ENCODE measurements at places on chromosomes 16 and 17.
A peak's percentile ranks its signal among the peaks of the same experiment; 100 is the strongest.

DNA sequence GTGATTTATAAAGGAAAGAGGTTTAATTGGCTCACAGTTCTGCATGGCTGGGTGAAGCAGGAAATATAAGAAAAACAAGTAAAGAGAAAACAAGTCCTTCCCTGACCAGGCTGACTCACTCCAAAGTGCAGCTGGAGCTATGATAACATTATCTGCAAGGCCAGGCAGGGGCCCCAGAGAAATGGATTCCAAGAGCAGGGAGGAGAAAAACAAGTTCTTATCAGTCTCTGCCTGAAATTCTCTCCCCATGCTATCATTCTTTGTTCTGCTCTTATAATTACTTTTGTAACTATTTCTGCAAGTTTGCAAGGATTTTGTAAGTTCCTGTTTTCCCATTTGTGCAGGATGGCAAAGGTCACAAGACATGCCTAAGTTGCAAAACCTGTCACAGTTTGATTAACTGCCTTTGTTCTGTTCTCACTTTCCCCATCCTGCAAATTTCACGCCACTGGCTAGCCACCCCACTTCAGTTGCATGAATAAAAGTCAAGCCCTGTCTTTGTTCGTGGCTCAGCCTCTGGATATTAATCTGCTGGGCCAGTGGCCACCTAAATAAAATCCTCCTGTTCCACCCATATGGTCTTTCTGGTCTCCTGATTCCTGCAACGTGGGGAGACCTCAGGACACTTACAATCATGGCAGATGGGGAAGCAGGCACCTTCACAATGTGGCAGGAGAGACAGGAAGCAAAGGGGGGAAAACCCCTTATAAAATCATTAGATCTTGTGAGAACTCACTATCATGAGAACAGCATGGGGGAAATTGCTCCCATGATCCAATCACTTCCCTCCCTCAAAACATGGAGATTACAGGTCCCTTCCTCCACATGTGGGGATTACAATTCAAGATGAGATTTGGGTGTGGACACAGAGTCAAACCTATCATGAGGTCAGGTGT lies 13.1 kb downstream of the ABCA9 start:
- DNase-seq = no peak

GRCh38 chr16:79601092-79601930 lies 774 bp upstream of the MAF start:
- peak; percentile 5 for DNase-seq

- no peak for DNase-seq
Observed at GRCh38 chr17:5097101-5097834, 14.4 kb downstream of the ZNF232 start.

- DNase-seq = no peak
Observed at GRCh38 chr17:63096426-63096825, 130.4 kb downstream of the TANC2 start.

- DNase-seq = no peak
Observed at GRCh38 chr17:18946536-18946935, 5.4 kb upstream of the SLC5A10 start.

DNA sequence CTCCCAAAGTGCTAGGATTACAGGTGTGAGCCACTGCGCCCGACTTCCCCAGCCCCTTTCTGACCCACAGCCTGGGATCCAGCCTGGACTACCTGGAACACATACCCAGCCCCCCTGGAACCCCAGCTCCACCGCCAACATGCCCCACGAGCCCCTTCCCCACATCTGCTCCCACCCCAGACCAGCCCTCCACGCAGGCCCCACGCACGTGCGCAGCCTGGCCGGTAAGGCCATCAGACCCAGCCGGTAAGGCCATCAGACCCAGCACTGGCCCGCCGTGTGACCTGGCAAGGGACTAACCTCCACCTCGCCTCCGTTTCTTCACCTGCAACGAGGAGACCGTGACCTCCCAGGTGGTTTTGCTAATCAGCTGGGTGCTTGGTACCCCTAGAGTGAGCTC lies 46.5 kb downstream of the RPH3AL start:
- no peak for DNase-seq

GRCh38 chr17:17900615-17901520 lies 64.1 kb upstream of the SREBF1 start:
- no peak for DNase-seq

- DNase-seq = peak; percentile 79
Observed at GRCh38 chr17:80260069-80260535, 550 bp upstream of the RNF213 start.

- no peak for DNase-seq
Observed at GRCh38 chr17:27977751-27978688, 64.5 kb upstream of the NLK start.

DNA sequence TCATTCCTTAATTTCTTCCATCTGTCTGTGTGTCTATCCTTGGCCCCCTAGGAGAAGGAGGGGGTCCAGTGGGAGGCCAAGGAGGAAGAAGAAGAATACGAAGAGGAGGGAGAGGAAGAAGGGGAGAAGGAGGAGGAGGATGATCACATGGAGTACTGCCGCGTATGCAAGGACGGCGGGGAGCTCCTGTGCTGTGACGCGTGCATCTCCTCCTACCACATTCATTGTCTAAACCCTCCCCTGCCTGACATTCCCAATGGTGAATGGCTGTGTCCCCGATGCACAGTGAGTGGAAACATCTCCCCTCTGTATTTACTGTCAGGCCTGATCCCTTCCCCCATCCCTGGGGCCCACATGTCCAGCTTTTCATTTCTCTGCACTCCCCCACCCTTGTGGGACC lies 6.3 kb downstream of the CHD3 start:
- DNase-seq = no peak

Measured in GM12891 (cell line).